Smooth muscle cell of the umbilical artery (primary cell): ENCODE measurements at places on chromosomes 1 and 21. TPM values are rescaled to one million over a fixed set of nuclear protein-coding genes. Genes with fewer than 3 reads are reported as not detected.

F5 gene
- total RNA-seq = under 0.01 and 0.09 TPM in 2 replicates

ZFP69B gene
- total RNA-seq = 3.9 and 8.2 TPM in 2 replicates

TMEM79 gene
- total RNA-seq = 1.3 and 2.1 TPM in 2 replicates

PTAFR gene
- 0.05 TPM in 1 of 2 replicates, not detected in the other for total RNA-seq

PLA2G2D gene
- not detected in 2 replicates for total RNA-seq

RXRG gene
- total RNA-seq = not detected in 2 replicates

ACTL8 gene
- total RNA-seq = under 0.01 TPM in 1 of 2 replicates, not detected in the other

C1orf35 gene
- total RNA-seq = 6.2 and 6.6 TPM in 2 replicates

BCAN gene
- not detected in 2 replicates for total RNA-seq

CELA3B gene
- not detected in 2 replicates for total RNA-seq

RPS6KA1 gene
- 3.3 and 4.6 TPM in 2 replicates for total RNA-seq

ZMYND12 gene
- total RNA-seq = 0.18 and 0.30 TPM in 2 replicates

FASLG gene
- total RNA-seq = not detected in 2 replicates

ZBTB37 gene
- 8.3 and 10.8 TPM in 2 replicates for total RNA-seq

AMPD1 gene
- not detected in 2 replicates for total RNA-seq

PRKAA2 gene
- 0.89 and 1.9 TPM in 2 replicates for total RNA-seq

LCK gene
- total RNA-seq = not detected in 2 replicates

CNR2 gene
- total RNA-seq = not detected in 2 replicates

IL19 gene
- total RNA-seq = not detected in 2 replicates
